CD4-positive, alpha-beta memory T cell (primary cell): ENCODE measurements at places on chromosomes 2 and 18. TPM values are rescaled to one million over a fixed set of nuclear protein-coding genes. Genes with fewer than 3 reads are reported as not detected.
A peak's percentile ranks its signal among the peaks of the same experiment; 100 is the strongest.

DNA sequence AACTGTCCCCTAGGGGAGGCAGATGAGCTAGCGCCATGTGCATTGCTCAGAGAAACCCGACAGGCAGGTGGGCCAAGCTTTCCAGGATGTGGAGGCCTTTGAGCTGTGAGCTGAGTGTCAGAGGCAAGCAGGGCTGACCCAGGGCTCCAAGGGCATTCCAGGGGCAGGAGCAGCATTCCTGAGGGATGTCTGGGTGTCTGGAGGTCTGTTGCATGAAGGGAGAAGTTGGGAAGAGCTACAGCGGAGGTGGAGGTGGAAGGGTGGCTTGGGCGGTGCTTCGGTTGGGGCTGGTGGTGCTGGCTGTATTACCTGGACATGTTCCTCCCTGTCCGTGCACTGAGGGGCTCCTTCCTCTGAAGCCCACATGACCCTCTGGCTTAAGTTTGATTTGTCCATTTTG lies 102.8 kb downstream of the RNF144A start:
- H3K27ac ChIP-seq, result no peak overlapping the region
- H3K4me1 ChIP-seq, result no peaks in the 10 kb centered on the region
- H3K27me3 ChIP-seq, result no peaks in the 10 kb centered on the region
- no peak overlapping the region for H3K4me3 ChIP-seq
- DNase-seq, result no peak

GRCh38 chr18:9260388-9261380 lies 73.9 kb upstream of the TWSG1 start:
- DNase-seq, result no peak
- no peak overlapping the region for H3K4me3 ChIP-seq
- H3K27ac ChIP-seq, result no peak overlapping the region
- H3K27me3 ChIP-seq, result no peaks in the 10 kb centered on the region
- H3K4me1 ChIP-seq, result no peaks in the 10 kb centered on the region
- H3K36me3 ChIP-seq, result peaks cover 5% of the 10 kb centered on the region

DNA sequence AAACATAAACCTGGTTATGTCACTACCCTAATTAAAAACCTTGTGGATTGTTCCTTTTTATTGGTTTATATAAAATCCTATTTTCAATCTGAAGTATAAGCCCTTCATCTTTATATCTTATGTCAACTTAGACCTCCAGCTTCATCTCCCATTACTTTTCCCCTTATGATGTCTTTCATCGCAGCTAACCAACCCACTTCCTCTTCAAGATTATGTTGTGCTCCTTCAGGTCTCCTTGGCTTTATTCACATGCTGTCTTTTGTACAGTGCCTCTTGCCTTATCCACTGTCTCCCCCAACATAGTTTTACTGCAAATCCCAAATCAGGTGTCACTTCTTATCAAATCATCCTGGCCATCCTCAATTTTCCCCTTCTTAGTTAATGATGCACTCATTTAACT lies 25.9 kb downstream of the MBD5 start:
- H3K36me3 ChIP-seq, result no peaks in the 10 kb centered on the region
- no peak overlapping the region for H3K27ac ChIP-seq
- no peak for DNase-seq
- H3K27me3 ChIP-seq, result no peaks in the 10 kb centered on the region

- no peak overlapping the region for H3K4me3 ChIP-seq
- no peaks in the 10 kb centered on the region for H3K4me1 ChIP-seq
- H3K27ac ChIP-seq, result no peak overlapping the region
- H3K36me3 ChIP-seq, result no peaks in the 10 kb centered on the region
- DNase-seq, result no peak
- no peaks in the 10 kb centered on the region for H3K27me3 ChIP-seq
These were observed 66.6 kb upstream of the ODC1 start for GRCh38 chr2:10514743-10515142.

DNA sequence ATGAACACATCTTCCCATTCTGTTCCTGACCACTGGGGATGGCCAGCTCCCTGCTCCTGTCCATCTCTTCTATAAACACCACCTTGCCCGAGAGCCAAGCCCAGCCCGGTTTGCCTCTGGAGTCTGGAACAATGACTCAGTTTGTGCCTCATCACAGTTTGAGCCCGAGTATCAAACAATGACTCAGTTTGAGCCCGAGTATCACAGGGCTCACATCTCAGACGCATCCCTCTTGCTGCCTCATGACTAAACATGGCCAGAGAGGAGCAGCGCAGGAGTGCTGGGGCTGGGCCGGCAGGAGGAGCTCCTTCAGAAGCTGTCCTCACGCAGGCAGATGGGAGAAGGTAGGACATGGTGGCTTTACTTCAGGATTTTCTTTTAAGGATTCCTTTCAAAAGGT lies 68.7 kb downstream of the PXDN start:
- no peaks in the 10 kb centered on the region for H3K4me1 ChIP-seq
- H3K27ac ChIP-seq, result no peak overlapping the region
- no peak overlapping the region for H3K4me3 ChIP-seq
- no peaks in the 10 kb centered on the region for H3K27me3 ChIP-seq

GRCh38 chr18:79548621-79548985 lies 131.0 kb upstream of the CTDP1 start:
- H3K27me3 ChIP-seq, result no peaks in the 10 kb centered on the region
- H3K4me3 ChIP-seq, result no peak overlapping the region
- no peaks in the 10 kb centered on the region for H3K4me1 ChIP-seq
- no peak overlapping the region for H3K27ac ChIP-seq

GRCh38 chr2:4427083-4427482 lies 723.7 kb downstream of the DCDC2C start:
- no peaks in the 10 kb centered on the region for H3K4me1 ChIP-seq
- H3K4me3 ChIP-seq, result no peak overlapping the region
- no peak for DNase-seq
- H3K27me3 ChIP-seq, result no peaks in the 10 kb centered on the region
- no peak overlapping the region for H3K27ac ChIP-seq
- H3K36me3 ChIP-seq, result no peaks in the 10 kb centered on the region

DNA sequence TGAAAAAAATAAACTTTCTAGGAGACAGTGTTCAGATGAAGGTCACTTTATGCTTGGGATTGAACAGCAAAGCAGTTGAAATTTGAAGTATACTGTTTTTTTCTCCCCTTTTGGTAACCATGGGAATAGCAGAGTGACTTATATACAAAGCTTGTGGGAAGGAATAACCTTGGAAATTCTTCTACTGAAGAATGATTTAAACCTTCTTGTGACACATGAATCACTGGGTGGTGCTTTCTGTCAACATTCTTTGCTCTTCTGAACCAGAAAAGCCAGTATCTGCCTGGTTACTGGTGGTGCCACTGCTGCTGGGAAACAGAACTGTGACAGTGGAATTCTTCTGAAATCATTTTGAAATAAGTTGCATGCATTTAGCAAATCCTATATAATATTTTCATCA lies 39.4 kb upstream of the RND3 start:
- H3K27ac ChIP-seq, result no peak overlapping the region
- no peaks in the 10 kb centered on the region for H3K36me3 ChIP-seq
- no peak for DNase-seq
- no peaks in the 10 kb centered on the region for H3K27me3 ChIP-seq

DNA sequence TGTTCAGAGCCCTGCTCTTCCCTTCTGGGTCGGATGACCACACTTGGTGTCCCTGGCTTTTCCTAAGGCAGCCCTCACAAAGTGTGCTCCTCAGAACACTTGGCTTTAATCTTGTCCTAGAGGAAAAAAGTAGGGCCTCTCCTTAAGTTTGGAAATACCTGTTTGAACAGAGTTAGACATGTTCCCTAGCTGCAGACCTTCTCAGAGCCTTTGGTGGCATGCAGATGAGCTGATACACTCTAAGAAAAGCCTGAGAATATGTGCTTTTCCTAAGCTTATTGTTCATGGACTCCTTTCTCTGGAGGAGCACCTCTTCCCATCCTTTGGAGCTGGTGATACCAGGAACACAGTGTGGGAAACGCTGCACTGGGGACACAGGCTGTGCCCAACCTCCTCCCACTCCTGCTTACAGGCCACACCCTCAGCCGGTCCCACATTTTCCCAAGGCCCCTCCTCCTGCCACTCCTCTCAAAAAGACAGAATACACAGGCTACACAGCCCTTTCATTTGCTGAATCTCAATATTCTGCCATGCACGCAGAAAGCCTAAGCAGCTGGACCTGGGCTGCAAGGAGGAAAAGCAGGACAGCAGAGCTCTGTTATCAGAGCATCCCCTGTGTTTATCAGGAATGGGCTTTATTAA lies 443.6 kb downstream of the NBAS start:
- no peak overlapping the region for H3K27ac ChIP-seq
- no peak overlapping the region for H3K4me3 ChIP-seq
- DNase-seq, result no peak
- no peaks in the 10 kb centered on the region for H3K36me3 ChIP-seq
- no peaks in the 10 kb centered on the region for H3K4me1 ChIP-seq

DNA sequence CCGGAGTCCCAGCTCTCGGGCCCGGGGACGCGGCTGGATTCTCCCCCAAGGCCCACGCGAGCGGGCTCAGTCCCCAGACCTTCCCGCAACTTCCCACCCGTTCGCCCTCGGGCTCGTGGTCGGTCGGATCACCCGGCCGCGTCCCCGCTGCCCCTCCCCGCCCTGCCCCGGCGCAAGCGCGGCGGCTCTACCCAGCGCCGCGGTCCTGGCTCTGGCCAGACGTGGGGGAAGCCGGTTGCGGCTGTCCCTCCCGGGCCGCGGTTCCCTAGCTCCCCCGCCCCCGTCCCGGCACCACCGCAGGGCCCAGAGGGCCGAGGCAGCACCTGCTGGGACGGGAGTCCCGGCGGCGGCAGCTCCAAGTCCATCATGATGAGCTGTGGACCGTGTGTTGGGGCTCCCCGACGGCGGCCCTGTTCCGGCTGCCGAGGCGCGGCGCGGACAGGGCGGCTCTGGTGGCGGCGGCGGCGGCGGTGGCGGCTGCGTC lies 276 bp downstream of the NFE2L2 start:
- H3K4me1 ChIP-seq, result peaks cover 53% of the 10 kb centered on the region
- peak overlapping the region; percentile 100 for H3K27ac ChIP-seq
- no peaks in the 10 kb centered on the region for H3K27me3 ChIP-seq
- DNase-seq, result no peak

The SNX17 gene
- total RNA-seq, result 130 TPM

The AQP12B gene
- not detected for total RNA-seq

The CCDC74B gene
- total RNA-seq, result 0.30 TPM

The GPD2 gene
- 12.2 TPM for total RNA-seq

The TEX44 gene
- not detected for total RNA-seq

The STON1 gene
- total RNA-seq, result 3.1 TPM

The REG3G gene
- total RNA-seq, result not detected

The GAL3ST2 gene
- not detected for total RNA-seq

The SKOR2 gene
- total RNA-seq, result not detected

The CARF gene
- 24.4 TPM for total RNA-seq
